Sigmoid colon (tissue), 7 donors: ENCODE measurements at places on chromosomes 3 and 15. TPM values are rescaled to one million over a fixed set of nuclear protein-coding genes. Genes with fewer than 3 reads are reported as not detected.

Gene GOLGA8T
- polyA plus RNA-seq, result 0.12 TPM

Gene FMN1
- polyA plus RNA-seq, result 3.0 TPM

Gene UBAP1L
- polyA plus RNA-seq, result not detected

Gene TLE3
- 21.0 TPM for polyA plus RNA-seq

Gene SLC27A2
- polyA plus RNA-seq, result 5.4 TPM
